ENCODE measurements at places on chromosomes 1 and 21.

DNA sequence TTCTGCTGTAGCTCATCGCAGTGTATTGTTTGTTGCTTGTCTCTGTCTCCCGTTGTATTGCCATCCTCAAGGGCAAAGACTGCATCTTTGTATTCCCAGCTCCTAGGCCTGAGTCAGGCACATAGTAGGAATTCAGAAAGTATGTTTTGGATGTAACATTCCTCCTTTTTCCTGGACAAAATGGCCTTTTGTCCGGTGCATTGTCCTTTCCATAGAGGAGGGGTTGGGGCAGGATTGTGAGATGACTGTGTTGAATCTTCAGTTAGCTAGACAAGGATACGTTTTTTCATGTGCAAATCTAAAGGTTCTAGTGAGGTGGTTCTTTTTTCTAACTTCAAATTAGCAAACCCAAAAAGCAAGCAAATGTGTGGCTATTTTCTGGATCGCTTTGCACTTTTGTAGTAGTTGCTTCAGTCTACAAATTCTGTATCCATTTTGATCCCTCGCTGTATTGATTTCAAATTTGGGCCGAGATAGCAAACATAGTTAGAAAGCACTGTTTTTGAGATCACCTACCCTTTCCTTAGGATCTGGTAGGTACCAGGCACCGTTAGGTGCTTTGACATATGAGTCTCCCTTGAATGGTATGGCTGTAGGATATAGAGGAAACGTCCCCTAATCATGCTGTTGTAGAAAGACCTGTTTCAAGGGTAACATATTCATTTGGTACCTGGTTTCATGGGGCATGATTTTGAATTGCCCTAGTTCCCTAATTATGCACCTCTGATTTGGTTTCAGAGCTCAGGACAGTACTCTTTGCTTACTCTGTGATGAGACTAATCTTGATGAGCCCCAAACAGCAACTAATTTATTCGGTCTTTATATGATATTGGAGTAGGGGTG is 1.2 kb downstream of the PPP1R8 start:
- no peak for DNase-seq

- DNase-seq: no peak
These were observed 23.0 kb upstream of the PIGC start for GRCh38 chr1:172466795-172467407.

DNA sequence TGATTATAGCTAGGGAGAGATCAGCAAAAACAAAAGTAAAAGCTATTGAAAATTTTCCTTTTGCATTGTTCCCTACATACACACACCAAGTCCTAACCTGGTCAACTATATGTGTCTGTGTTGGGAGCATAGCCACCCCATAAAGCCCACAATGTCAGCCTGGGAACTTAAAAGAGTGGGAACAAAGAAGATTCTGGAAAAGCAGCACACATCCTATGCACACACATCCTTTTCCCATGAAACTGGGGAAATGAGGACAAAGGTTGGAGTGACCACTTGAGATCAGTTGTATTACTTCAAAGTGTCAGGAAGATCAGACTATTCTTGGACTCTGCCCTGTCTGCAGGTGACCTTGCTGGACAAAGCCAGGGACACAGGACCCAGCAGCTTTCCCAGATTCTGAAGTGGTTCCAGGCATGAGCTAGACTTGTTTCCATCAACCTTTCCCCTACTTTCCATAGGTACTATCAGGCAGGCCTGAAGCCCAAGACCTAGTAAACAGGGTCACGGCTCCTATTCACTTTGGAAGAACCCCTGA is 15.9 kb downstream of the TXNIP start:
- DNase-seq: no peak

GRCh38 chr1:192700834-192701271 is 64.9 kb downstream of the RGS13 start:
- DNase-seq: no peak

DNA sequence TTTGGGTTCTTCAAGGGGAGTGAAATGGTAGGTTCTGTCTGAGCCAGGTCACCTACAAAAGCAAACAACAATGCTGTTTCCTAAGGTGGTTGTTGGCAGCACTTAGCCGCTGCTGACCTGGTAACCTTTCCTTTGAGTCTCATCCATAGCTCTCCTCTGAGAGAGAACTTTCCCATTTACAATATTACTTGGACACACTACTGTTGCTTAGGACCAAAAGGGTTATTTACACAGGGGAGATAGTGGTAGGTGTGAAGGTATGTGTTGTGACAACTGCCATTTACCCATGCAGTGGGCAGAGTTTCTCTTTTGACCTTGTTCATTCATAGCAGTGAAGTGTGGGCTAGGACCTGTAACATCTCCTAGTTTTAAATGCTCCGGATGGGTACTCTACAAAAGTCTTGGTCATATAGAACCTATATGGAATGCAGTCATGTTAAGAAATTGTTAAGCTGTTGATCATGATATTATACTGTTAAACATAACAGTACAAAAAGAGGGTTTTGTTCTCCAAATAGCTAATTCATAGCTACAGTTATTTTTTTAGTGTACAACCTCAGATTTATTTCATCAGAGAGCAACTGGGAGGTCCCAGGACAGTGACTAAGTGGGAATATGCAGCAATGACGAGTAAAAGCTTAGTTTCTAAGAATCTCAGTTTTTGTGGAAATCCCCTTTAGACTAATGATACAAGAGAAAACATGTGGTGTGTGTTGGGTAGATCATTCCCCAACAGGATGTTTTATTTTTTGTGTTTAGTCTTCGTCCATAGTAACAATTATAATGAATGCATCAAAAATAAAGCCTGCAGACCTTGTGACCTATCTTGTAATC is 219.7 kb downstream of the NFIA start:
- DNase-seq: no peak

- no peak for DNase-seq
These were observed at the start of gene GBP3 for GRCh38 chr1:89022167-89022959. GBP3 (minus strand) TSS chr1:89022866; CDS start chr1:89020721, 2,145 bp downstream.

DNA sequence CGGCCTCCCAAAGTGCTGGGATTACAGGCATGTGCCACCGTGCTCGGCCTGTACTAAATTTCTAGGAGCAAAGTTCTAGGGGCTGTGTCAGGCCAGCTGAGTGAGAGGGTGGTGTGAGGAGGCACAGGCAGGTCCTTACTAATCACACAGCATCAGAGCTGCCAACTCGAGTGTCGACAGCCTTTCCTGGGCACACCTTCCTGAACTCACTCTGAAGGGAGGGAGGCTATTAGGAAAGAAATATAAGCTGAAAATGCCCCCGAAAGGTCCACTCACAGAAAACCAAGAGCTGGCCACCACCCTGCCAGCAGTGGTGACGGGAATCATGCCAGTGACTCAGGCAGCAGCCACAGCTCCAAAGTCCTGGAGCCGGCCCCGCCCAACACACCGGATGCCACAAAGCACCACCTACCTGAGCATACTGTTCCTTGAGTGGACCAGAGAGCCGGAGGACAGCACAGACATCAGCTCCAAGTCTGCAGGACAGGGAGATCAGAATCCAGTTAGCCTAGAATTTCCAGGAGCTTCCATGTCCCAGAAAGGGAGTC is 4.5 kb downstream of the PMVK start:
- DNase-seq: no peak

- no peak for DNase-seq
These were observed 254.4 kb downstream of the AKT3 start for GRCh38 chr1:243595527-243596210.

DNA sequence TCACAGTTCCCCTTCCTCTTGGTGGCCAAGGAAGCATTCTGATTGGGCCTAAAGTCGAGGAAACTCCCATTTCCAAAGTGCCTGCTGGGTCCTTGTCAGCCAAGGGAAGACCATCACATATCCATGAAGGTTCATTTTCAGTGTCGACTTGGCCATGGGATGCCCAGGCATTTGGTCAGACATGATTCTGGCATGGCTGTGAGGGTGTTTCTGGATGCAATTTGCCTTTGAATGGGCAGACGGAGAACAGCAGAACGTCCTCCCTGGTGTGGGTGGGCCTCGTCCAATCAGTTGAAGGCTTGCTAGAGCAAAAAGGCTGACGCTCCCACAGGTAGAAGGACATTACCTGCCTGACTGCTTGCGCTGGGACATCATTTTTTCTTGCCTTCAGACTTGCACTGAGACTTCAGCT is 48.3 kb upstream of the LBR start:
- DNase-seq: no peak

DNA sequence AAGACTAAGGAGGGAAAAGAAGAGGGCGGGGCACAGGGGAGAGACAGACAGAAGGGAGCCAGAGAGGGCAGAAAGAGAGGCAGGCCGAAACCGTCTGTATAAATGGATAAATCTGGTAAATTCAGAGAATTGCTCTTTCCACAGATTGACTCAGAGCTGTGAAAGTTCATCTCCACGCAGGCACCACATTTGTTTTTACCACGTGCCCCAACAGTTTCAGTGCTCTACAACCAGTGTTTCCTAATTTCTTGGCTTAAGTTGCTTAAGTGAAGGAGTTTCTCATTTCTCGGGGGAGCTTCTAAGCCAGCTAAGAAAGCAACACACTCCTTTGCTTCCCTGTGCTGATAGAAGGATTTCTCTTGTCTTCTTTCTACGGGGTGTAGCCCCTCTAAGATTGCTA is 87.1 kb downstream of the ENAH start:
- no peak for DNase-seq

Measured in activated CD4-positive, CD25-positive, alpha-beta regulatory T cell treated with anti-CD3 and anti-CD28 coated beads, Interleukin-2, amount 50 U/mL, for 16 hours (primary cell).